ENCODE measurements at places on chromosomes 7 and 10.

DNA sequence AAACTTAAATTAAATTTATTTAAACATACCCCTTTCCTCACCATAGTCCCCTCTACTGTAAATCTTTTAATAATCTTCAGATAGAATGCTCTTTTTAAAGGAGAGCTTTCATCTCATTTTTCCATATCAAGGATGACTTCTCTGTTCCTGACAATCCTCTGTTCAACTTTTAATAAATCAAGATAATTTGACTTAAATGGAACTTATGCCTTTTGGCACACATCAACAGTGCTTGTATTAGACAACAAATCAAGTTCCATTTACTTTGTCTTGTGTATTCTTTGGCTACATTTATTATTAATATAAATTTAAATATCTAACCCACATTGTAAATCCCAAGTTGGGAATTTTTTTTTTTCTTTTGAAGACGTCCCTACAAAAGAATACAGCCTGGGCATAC, 42.7 kb upstream of the HYAL4 start:
- no peak for DNase-seq

DNA sequence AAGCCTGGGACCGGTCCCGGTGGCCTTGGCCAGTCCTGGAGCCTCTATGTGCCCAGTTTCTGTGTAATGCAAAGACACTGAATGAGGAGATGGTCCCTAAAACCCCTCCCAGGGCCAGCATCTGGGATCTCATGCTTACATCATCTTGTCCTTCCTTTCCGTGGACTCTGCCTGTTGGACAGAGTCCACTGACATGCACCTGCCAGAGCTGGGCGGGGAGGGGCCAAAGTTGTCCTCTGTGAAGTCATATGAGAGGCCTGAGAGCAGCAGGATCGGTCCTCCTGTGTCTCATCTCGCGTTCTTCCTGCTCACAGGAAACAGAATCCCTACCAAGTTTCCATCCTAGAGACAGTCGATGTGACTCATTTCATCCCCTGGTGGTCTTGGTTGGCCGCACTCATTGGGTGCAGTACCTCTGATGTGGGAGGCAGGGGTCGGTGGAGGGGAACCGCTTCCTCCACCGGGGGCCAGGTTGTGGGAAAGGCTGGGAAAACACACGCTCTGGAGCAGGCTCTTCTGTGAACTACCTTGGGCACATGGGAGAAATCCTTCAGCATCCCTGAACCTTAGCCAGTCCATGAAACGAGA, 389.6 kb upstream of the PODXL start:
- DNase-seq = no peak

DNA sequence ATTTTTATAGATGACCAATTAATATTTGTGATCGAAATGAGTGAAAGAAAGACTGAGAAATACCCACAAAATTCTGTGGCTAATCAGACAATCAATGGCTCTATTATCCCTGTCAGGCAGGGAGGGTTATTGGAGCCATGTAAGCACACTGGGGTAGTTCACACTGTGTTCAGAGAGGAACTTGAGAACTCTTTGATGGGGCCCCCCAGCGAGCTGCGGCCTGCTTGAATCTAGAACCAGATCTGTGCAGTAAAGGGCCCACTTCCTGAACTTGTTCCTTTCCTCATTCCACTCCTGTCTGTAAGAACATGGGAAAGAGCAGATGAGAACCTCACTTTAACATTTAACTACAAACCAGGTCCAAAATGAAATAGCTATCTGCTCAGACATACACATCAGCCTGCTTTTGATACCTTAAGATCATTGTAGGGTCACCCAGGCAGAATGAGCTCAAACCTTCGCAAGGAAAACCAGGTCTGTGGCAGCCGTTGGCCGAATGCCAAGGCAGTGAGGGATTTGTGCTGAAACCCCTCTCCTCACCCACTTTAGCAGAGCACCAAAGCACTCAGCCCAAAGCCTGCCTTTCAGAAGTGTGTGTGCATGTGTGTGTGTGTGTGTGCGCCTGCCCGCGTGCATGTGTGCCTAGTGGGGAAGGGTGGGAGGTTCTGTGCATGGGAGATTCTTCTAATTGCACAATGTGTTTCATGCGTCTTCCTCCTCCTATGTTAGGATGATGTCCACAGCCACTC, 365.6 kb upstream of the MGMT start:
- no peak for DNase-seq

- DNase-seq = no peak
These were observed 107.0 kb downstream of the PLXNA4 start for GRCh38 chr7:132469264-132469663.

DNA sequence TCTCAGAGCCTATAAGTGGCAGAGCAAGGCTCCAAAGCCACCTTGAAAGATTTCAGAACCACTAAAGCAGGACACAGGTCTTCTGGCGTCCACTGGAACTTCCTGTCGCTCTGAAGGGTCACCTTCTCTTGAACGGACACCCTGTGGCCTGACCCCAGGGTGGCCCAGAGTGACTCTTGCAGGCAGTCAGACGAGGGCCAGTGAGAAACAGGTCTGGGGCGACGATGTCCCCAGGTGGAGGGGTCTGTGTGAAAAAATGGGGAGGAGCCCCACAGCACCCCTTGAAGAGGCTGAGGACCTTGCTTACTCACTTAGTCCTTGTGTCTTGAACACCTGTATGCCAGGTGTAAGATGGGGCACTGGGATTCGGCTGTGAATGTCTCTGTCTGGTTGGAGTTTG, 946 bp upstream of the RASGEF1A start:
- DNase-seq = no peak

DNA sequence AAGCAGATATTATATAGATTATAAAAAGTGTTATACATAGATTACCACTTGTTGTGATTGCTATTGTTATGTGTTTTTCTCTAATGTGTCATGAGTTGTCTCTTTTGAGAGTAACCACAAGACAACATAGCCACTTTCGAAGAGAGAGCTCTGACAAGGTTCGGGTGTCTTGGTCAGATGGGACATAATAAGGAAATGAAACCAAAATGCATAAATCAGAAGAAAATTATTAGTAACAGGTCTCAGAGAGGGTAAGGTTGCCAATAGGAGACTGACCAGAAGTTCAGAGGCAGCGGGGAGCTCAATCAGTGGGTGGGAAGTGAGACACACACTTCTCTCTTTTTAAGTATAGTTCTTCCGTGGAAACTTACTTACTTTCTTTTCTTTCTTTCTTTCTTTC, 639.2 kb upstream of the POT1 start:
- DNase-seq = no peak

GRCh38 chr7:138768241-138768640, 29.6 kb upstream of the TMEM213 start:
- no peak for DNase-seq

- no peak for DNase-seq
These were observed 220.5 kb downstream of the TCERG1L start for GRCh38 chr10:131090761-131091661.

- no peak for DNase-seq
These were observed 999 bp downstream of the ITIH5 start for GRCh38 chr10:7665767-7666166.

DNA sequence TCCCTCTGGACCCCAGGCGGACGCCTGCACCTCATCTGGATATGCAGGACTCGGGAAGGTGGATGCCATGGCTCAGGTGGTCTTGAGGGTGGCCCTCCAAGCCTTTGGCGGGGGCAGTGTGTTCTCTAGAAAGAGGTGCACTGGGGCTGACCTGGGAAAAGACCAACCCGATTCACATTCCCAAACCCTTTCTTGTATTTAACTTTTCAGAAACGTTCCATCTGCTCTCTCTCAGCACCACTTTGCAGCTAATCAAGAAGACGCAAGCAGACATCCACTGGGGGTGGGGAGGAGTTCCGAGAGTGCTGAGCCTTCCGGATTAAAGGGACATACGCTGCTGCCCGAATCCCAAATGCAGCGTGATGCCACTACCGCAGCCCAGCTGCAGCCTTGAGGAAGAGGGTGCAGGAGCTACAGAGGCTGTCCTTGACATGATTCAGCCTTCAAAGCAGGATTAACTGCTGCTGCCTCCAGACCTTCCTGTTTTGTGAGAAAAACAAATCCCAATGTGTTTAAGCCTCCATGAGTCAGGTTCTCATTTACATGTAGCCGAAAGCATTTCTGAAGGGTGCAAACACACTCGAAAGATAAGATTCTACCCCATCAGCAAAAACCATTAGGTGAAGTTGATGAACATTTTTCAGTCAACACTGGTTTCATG, 39.9 kb downstream of the RBM17 start:
- no peak for DNase-seq

DNA sequence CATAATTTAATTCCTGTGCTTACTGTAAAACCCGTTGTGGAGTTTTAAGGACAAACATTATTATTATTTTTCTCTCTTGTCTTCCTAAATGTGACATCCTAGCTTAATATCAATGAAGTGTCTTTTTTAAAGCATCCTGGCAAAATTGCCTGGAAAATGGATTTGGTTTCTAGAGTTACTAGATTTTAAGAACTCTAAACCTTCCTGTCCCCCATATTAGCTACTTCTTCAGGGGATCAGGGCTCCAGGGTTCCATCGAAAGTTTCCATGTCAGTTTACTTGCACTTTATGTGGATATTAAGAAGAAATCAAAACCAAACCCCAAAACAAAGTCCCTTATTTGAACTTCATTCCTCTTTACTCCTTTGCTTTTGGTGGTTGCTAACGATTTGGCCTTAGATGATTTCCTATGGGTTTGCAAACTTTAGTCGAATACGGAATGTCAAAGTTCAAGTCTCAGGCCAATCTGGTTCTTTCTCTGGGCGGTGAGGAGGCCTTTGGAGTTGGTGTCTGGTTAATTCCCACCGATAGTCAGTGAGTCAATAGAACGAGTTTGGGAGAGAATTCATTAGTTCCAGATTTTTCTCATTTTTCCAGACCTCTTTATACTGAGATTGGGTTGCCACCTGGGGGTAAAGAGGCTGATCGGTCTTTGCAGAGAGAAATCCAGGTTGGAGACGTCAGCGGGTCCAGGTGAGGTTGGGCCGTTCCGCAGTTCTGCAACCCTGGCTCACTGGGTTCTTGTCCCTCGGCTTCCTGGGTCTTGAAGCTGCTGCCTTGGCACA, 1.1 kb downstream of the CUX1 start:
- no peak for DNase-seq

- no peak for DNase-seq
These were observed 7.0 kb upstream of the ZNF862 start for GRCh38 chr7:149830997-149831740.

GRCh38 chr10:119515511-119516045, 26.9 kb downstream of the RGS10 start:
- no peak for DNase-seq

DNA sequence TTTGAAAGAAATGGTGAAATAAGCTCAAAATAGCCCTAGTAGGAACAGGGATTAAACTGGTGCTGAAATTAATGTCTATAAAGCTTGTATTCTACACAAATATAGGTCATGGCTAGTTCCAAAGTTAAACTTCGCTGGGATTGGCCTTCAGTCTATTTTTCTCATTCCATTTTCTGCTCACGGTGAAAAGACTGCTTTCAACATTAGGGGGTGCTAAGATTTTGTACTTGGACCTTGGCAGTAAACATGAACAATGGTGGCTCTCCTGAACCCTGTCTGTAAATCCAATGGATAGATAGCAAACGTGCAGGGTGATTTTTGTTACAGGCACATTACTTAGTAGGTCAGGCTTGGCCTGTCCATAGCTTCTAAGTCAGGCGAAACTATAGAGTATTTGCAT, 36.0 kb upstream of the RSU1 start:
- DNase-seq = no peak

GRCh38 chr7:108838198-108838597, 268.5 kb downstream of the DNAJB9 start:
- DNase-seq = no peak

- no peak for DNase-seq
These were observed 261.5 kb upstream of the KLF14 start for GRCh38 chr7:130995252-130996081.

GRCh38 chr7:92586403-92586802, 3.8 kb downstream of the FAM133B start:
- no peak for DNase-seq

DNA sequence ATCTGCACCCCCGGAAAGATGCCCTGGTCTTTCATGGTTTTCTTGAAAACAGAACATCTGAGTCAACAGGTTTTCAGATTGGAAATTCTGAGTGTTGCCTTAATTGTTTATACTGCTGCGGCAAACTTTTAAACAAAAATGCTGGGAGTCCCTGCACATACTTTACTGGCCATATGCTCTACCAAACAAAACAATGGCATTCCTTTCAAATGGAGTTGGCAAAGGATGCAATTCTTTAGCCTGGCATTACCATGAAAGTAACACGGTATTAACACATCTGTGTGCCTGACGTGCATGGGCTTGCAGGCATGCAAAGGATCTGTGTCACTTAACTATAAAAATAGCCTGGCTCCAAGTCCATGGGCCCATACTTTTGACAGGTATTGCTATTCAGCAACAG, 4.2 kb downstream of the INHBA start:
- no peak for DNase-seq

GRCh38 chr7:46315891-46316290, 394.8 kb upstream of the IGFBP3 start:
- no peak for DNase-seq

DNA sequence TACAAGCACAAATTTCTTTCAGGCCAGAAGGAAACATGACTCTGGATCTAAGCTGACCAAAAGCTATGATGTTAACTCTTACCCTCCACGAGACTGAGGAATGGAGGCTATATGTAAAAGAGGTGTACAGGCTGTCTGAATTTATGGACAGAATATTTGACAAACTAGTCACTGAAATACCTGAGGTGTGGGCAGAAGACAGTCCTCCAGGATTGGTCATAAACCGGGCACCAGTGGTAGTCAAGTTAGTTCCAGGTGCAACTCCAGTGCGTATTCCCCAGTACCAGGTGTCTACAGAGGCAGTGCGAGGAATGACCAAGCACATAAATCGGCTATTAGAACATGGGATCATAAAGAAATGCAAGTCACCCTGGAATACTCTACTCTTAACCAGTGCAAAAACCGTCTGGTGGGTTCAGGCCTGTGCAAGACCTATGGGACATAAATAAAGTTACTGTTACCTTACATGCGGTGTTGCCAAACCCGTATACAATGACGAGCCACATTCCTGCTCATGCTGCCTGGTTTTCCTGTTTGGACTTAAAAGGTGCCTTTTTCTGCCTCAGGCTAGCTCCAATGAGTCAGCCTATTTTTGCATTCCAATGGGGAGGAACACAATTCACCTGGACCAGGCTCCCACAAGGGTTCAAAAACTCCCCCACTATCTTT, 6.7 kb upstream of the CYREN start:
- no peak for DNase-seq

DNA sequence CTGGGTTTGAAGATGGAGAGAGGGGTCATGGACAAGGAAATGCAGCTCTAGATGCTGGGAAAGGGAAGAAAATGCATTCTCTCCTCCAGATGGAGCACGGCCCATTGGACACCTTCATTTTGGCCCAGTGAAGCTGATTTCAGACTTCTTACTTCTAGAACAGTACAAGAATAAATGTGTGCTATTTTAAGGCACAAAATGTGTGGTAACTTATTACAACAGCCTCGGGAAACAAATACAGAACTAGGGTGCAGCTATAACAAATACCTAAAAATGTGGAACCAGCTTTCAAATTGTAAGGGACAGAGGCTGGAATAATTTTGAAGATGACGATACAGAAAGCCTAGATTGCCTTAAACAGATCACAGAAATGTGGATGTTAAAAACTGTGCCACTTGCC, 54.1 kb downstream of the CYTH3 start:
- DNase-seq = no peak
